ENCODE measurements at places on chromosomes 3 and 15.
A peak's percentile ranks its signal among the peaks of the same experiment; 100 is the strongest.

- no peak for DNase-seq
Measured at GRCh38 chr15:77810130-77810571, 177.4 kb upstream of the LINGO1 start.

DNA sequence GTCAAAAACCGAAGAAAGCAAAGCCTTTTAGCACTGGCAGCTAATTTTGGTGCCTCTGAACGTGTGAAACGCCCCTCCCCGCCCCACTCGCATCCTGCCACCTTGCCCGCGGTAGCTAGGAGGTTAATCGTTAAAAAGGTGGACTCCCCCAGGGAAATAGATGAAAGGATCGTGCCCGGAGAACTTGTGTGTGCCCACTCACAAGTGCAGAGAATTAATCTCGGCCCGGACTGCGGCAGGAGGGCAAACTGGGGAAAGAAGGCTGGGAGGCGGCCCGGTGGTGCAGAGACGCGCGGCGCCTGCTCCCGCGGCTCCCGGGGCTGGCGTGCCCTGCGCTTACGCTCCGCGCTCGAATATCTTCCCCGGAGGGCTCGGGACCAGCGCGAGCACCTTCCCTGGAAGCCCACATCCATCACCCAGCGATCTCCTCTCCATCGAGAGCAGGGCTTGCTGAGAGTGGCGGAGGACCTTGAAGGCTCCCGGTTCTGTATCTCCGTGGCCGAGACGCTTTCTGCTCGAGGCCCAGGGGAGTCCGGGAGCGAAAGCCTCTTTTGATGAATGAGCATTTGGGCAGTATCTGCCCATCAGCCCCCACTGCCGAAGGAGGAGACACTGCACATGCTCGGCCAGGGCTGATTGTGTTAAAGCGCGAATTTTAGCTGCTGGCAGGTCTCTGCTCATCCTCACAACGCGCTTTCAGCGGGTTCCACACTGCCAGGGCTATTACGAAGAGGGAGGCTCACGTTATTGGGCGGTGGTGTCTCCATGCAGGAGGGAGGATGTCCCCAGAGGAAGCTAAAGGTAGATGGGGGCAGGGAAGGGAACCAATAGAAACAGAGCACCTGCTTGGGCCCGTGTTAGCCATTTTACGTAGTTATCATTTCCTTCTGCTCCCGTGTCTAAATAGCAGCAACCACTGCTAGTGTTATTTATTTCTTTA is 1.3 kb upstream of the SPTSSB start:
- DNase-seq, result peak; percentile 26

- DNase-seq, result no peak
Measured at GRCh38 chr15:87038404-87038803, 958.7 kb downstream of the AGBL1 start.

- no peak for DNase-seq
Measured at GRCh38 chr15:68589053-68589452, 10.3 kb downstream of the CORO2B start.

DNA sequence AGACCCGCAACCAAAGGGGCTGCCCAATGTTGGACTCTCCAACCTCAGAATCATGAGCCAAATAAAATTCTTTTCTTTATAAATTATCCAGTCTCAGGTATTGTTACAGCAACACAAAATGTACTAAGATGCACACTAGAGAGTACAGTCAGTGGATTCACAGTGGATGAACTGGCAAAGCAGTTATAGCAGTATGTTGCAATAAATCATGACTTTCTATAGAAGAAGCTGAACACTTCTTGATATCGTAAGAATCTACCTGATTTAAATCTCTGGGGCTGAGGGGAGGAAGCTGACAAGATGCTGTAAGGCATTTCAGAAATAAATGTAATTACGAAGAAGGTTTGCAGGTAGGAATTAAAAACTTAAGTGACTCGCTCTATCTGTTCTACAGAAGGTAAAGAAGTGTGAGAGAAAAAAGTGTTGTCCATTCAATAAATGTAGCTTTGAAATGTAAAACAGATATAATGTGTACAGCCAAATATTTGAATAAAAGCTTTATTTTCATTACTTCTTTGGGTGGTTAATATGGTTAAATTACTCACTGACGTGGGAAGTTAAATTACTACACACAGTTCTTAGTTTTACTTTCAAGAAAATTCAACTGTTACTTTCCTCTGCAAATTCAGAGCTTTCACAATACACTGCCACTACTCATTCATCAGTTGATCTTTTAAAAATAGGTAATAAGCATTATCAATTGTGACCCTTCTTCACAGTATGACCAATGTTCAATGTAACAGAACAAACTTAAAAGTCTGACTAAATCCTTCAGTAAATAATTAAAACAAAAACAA is 439.1 kb downstream of the SHQ1 start:
- DNase-seq, result no peak

- DNase-seq, result no peak
Measured at GRCh38 chr3:98902351-98902740, 851 bp upstream of the DCBLD2 start.

DNA sequence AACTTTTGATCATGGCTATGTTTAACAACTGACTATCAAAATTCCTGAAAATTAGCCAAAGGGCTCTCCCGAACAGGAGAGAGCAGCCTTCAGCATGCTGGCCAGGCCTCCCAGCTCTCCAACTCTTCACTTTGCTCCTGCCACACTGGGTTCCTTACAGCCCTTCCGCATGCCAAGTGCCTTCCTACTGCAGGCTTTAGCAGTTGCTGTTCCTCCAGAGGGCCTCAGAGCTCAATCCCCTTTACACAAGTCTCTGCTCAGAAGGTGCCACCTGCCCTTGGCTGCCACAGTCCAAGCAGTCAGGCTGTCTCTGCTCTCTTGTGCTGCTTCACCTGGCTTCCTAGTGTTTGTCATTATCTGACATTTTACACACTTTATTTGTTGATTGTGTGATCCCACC is 553.1 kb upstream of the PPP2R3A start:
- DNase-seq, result no peak

All from activated CD4-positive, alpha-beta T cell treated with anti-CD3 and anti-CD28 coated beads, Interleukin-2, amount 50 U/mL, for 48 hours (primary cell).